ENCODE measurements at places on chromosomes 16 and 17. TPM values are rescaled to one million over a fixed set of nuclear protein-coding genes. Genes with fewer than 3 reads are reported as not detected.
A peak's percentile ranks its signal among the peaks of the same experiment; 100 is the strongest.

The KRT10 gene
- total RNA-seq: 33.7 TPM

The TBX21 gene
- 59.0 TPM for total RNA-seq

The MT1E gene
- 41.2 TPM for total RNA-seq

The E2F4 gene
- total RNA-seq: 148 TPM

The TNFAIP1 gene
- total RNA-seq: 22.2 TPM

The LRRC45 gene
- total RNA-seq: 45.4 TPM

The SMIM36 gene
- not detected for total RNA-seq

The DOC2B gene
- not detected for total RNA-seq

- DNase-seq: no peak
Observed at GRCh38 chr16:16162591-16162990, 60.7 kb downstream of the ABCC6 start.

- DNase-seq: no peak
Observed at GRCh38 chr16:71353736-71354135, 4.8 kb upstream of the CALB2 start.

- DNase-seq: no peak
Observed at GRCh38 chr17:27511168-27511883, 55.1 kb downstream of the KSR1 start.

DNA sequence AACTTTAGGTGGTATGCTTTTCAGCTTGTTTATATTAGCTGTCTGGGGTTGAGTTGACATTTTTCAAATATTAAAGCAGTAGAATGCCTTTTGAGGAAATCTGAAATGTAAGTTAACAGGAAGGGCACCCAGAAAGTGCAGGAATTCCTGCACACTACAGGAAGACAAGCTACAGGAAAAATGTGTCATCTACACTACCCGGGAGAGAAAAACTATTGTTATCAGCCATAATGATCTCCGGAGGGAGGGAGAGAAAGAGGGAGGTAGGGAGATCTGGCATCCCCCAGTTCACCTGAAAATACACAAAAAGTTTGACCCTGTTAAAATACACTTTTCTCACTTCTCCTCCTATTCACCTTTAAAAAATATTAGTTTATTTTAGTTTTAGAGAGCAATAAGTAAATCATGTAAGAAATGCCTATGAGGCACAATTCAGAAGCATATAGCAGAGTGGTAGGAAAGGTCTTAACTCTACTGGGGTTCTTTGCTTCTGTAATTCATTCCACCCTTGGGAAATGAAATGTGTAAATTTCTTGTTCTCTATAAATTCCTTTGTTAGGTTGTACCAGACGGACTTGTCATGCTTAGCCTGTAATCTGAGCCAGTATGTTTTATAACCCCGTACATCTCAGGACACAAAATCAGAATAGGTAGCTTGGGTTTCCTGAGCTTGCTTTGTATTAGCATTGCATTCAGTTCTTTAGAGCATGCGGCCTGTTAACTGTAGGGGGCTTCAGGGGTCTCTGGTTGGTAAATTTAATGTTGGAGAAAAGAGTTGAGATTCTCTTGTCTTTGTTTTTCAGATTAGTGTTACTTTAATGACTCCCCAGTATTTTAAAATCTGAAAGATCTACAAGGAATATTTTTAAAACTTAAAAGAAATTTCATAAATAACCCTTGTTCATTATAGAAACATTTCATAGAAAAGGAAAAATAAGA is 3.3 kb downstream of the MAP2K6 start:
- no peak for DNase-seq

DNA sequence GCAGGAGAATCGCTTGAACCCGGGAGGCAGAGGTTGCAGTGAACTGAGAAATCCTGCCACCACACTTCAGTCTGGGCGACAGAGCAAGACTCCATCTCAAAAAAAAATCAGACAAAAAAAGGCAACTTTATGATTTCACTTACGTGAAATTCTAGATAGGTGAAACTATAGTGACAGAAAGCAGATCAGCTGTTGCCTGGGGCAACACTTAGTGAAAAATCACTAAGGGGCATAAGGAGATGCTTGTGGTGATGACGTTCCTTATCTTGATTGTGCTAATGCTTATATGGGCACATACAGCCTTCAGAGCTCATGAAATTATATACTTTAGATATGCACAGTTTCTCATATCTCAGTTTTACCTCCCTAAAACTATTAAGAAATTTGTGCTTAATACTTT is 41.6 kb upstream of the SLC5A10 start:
- DNase-seq: no peak

GRCh38 chr16:80803339-80804055 is 901 bp downstream of the CDYL2 start:
- DNase-seq: peak; percentile 68

- peak; percentile 78 for DNase-seq
Observed at GRCh38 chr17:50779747-50780353, 12.5 kb upstream of the ANKRD40CL start.

DNA sequence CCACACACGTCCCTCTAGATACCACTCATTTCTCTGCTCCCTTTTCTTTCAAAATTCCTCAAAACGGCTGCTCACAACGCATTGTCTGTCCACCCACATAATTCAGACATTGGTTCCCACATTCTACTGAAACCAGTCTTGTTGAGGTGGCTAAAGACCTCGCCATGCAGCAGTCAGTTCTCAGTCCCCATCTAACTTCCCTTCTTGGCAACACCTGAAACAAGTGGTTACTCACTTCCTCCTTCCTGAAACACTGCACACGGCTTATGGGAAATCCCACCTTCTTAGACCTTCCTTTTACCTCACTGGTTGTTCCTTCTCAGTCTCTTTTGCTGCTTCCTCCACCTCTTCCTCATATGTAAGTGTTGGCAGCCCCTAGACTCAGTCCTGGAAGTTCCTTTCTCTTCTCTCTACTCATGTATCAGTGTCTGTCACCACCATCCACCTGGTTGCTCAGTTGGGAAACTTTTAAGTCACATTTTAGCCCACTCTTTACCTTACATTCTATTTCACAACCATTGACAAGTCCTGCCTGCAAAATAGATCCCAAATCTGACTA is 277.1 kb downstream of the CEP112 start:
- DNase-seq: no peak

DNA sequence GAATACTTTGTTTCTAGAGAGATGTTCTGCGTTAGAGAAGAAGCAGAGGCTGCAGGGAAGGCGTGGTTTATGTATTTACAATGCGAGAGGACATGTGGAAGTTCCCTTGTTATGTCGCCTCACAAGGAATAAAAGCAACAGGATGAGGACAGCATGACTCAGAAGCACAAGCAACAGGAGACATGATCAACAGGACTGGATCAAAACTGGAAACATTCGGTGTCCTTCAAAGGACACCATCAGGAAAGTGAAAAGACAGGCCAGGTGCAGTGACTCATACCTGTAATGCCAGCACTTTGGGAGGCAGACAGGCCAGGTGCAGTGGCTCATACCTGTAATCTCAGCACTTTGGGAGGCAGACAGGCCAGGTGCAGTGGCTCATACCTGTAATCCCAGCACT is 52.6 kb downstream of the CCDC57 start:
- no peak for DNase-seq

GRCh38 chr17:76444518-76445311 is 8.2 kb downstream of the UBE2O start:
- DNase-seq: no peak

DNA sequence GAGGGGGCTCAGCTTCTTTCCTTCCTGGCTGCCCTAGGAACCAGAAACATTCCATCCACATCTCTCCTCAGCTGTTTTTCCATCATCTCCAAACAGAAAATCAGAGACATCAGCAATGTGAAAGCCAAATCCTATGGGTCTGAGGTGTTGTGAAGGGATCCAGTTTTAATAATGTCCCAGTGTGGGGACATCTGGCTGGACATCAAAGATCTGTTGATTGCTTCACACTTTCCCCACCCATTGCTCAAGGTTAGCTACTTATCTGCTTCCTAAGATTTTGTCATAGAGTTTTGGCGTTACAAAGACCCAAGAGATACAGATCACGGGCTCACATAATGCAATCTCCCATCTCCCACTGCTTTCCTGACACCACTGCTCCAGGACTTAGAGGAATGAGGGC is 47.8 kb upstream of the AXIN2 start:
- DNase-seq: no peak

GRCh38 chr17:28570716-28571360 is 486 bp downstream of the PIGS start:
- DNase-seq: peak; percentile 70

GRCh38 chr17:34306466-34306865 is 12.8 kb upstream of the CCL8 start:
- no peak for DNase-seq

DNA sequence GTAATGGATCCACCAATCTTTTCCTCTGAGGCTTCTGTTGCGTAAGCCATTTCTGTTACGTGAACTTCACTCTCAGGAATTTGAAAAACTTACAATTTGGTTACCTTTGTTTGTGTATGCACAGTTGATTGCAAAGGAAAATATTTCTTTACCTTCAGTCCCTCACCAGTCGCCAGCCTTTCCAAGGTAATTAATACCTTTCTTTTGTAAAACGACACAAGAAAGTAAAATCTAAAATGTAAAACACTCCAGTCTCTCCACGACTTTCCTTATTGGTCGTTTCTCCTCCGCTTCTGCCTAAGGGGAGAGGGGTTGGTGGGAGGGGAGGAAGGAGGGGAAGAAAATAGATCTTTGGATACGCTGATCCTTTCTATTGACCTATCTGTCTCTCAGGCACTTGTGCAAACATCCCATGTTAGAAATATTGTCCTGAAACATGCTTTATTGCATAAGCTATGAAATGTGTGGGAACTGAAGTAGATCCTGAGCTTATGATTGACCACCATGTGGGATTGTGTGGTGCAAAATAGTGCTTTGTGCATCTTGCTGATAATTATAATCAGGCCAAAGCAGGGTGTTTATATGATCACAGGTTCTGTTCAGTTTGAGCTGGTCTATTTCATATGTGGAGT is 32.4 kb upstream of the EFCAB13 start:
- no peak for DNase-seq

DNA sequence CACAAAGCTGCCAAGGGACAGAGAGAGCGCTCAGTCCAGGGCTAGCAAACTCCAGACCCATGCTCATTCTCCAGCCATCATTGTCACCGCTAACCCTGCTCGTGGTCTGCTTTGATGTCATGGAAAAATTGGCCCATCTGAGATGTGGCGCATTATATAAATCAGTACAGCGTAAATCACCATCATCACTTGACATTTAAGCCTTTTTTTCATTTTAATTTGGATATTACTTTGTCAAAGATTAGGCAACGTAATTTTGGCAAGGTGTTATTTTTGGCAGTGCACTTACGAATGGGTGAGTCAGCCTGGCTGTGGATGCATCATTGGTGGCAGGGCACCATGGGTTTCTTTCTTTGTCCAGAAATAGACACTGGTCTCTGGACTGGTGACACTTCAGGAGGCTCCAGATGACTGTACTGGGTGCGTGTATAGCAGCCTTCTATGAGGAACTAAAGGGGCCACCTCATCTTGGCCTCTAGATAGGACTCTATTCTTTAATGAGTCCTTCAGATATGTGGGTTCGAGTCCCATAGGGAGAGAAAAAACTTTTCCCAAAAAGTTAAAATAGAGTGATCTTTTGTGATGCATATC is 166.3 kb downstream of the MSI2 start:
- no peak for DNase-seq

DNA sequence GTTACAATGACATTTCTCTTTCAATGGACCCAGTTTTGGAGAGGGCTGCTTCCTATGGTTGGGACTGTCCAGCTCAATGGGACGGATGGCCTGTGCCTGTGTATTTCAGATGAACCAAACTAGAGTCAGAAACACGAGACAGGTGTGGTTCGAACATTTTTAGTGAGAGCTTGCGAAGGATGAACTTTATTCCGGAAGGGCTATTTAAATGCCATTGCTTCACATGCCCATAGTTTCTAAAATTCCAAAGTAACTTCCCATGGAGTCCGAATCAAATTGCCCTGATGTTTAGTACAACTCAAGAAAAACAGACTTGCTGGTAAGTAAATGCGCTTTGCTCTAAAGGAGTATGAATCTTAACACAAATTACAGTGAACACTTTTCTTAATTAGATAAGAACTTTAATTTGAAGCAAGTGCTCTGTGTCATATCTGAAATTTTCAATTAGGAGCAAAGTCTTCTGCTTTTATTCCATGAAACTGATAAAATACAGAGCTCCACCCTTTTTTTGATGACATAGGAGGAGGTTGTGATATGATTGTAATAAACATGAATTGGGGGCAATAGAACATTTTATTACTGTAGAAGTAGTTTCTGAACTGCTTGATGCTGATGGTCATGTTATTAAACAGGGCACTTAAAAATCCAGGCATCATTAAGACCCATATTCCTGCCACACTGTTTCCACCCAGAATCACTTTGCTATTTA is 1.3 kb downstream of the KRT20 start:
- DNase-seq: no peak

GRCh38 chr17:69672924-69673323 is 258.4 kb downstream of the MAP2K6 start:
- no peak for DNase-seq
